ENCODE measurements at places on chromosomes 4 and X.

GRCh38 chr4:178463747-178464146, 1021.5 kb upstream of the AGA start:
- DNase-seq, result no peak

DNA sequence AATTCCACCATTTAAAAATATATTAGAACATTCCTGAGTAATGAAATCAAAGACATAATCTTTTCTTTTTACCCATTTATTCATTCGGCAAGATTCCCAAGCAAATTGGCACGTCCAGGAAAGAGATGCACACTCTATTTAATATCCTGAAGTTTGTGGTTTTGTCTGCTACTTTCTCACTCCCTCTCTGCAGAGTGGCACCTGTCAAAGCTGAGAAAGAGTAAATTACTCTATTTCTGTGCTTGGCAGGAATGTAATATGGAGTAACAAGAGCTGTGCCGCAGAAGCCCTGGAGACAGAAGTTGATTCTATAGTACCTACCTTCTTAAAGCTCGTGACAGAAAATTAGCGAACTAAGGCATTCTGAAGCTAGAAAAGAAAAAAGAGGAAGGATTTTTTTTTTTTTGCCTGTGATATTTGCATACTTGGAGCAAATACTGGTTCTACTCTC, 5.5 kb downstream of the GSTCD start:
- DNase-seq, result no peak

- no peak for DNase-seq
These were observed 61.4 kb upstream of the CLDN34 start for GRCh38 chrX:9905721-9906120.

- DNase-seq, result peak; percentile 58
These were observed 325.5 kb downstream of the BCOR start for GRCh38 chrX:39772057-39772832.

DNA sequence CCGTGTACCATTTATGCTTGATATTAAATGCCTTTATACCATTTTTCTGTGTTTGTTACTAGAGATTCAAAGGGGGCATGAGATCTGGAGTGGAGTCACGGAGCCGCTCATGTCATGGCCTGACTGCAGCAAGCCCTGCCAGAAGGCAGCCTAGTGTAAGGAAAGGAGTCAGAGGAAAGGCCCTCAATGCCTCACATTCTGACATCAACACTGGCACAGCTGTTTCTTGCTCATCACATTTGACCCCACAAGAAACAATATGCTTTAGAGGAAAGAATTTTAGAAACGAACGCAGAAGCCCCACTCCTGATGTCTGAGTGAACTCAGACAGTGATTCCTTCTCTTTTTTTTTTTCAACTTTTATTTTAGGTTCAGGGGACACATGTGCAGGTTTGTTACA, 322.4 kb upstream of the CPEB2 start:
- DNase-seq, result no peak

- no peak for DNase-seq
These were observed 232.5 kb downstream of the ARHGAP10 start for GRCh38 chr4:147964266-147964880.

- DNase-seq, result no peak
These were observed 25.8 kb downstream of the OTUD4 start for GRCh38 chr4:145154573-145154972.

DNA sequence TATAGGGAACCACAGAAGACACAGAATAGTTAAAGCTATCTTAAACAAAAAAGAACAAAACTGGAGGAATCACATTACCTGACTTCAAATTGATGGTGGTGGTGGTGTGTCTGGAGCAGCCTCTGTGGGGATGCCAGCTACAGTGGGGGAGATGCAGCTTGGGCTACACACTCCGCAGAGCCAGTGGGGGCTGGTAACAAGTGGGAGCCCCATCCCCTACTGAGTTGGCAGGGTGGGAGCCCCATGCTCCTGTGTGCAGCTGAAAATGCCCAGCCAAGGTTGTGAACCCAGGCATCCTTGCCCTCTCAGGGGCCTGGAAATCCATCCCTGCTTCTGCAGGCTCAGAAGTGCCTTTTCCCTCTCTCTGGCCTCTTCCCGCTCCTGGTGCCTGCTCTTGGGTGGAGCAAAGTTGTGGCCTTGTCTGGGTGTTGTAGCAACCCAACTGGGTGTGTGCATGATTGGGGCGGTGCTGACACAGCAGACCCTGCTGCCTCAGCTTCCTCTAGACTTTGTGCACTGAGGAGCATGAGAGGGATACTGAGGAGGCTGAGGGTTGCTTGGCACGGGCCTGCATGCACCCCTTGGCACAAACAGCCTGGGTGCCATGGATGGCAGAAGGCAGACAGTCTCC, 38.9 kb downstream of the SH3BGRL start:
- DNase-seq, result no peak

- no peak for DNase-seq
These were observed 49.8 kb upstream of the AGA start for GRCh38 chr4:177492022-177492421.

DNA sequence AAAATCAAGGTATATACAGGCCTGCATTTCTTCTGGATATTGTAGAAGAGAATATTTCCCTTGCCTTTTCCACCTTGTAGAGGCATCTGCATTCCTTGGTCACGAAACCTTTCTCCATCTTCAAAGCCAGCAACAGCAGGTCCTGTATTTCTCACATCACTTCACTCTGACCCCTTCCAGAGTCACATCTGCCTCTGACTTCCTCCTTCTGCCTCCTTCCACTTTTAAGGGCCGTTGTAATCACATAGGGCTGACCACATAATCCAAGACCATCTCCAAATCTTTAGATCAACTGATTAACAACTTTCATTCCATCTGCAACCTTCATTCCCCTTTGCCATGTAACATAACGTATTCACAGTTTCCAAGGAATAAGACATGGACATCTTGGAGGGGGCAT, 38.3 kb upstream of the NDP start:
- no peak for DNase-seq

DNA sequence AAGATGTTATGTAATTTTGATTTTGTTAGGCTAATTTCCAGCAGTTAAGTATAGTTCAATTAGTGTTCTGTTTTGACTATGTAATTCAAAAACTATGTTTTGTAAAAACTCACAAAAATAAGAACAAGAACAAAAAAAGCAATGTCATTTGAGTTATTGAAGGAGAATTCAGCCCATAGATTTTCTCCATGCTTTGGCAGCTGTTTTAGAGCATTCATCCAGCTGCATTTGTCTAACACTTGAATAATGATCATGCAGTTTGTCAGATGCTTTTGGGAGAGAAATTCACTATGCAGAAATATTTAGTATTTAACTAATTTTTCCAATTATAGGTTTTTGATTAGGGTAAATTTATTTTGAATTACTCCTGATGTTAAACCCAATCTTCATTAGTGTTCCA, 14.2 kb downstream of the CPE start:
- DNase-seq, result no peak

DNA sequence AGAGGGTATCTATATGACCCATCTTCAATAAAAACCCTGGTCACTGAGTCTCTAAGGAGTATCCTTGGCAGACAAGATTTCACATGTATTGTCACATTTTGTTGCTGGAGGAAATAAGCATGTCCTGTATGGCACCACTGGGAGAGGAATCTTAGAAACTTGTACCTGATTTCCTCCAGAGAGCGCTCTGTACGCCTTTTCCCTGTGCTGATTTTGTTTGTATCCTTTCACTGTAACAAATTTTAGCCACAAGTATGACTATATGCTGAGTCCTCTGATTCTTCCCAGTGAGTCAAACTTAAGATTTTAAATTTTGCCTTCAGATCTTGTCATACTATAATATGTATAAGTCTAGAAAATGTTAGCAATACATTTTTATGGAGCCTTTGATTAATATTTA, 102.8 kb downstream of the ITIH6 start:
- no peak for DNase-seq

DNA sequence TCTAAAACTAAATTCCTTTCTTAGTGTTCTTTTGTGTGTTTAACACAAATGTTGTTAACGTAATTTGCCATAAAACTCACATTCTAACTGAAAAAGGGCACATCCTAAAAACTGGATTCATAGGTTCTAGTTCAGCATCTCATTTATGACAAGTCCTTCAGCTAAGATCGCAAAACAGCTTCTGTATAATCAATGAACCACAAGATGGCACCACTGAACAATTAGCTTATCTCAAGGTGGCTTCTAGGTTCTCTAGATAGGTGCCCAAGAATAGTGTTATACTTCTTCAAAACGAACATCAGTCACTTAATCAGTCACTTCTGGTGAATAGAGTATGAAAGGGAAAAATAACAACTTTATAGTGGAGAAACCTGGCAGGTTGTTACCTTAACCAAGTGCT, 54.3 kb downstream of the NRK start:
- no peak for DNase-seq

All from activated CD4-positive, alpha-beta T cell treated with anti-CD3 and anti-CD28 coated beads, Interleukin-2, amount 50 U/mL, for 4 hours (primary cell).